Foreskin melanocyte (primary cell): ENCODE measurements at places on chromosomes 7 and 10.

DNA sequence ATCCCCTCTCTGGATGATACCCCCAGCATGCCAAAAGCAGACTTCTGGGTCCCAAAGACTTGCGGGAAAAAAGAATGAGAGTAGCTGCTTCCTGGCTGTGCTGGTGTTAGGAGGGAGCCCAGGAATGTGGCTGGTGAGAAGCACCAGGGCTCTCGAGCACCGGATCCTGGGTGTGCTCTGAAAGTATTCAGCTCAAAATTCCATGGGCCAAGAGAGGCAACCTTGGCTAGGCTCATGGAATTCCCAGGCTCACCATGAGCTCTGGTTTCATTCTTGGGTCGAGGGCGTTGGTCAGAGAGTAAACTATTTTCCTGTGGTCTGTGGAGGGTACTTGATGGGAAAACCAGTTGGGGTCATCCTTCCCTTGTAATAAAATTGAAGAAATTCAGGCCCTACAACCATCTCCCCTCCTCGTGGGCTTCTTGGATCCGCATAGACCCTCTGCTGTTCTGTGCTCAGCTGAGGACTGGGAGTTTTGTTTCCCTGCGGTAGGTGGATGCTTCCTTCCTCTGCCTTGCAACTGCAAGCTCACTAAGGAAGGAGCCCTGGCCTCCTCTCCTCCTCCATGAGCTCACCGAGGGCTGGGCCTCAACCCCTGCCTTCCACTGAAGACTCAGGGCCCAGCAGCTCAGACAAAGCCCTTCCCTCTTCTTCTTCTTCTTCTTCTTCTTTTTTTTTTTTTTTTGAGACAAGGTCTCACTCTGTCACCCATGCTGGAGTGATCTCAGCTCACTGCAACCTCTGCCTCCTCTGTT lies 34.5 kb upstream of the AQP1 start:
- no peak for DNase-seq

- DNase-seq = no peak
Measured at GRCh38 chr7:54814401-54814800, 55.4 kb upstream of the SEC61G start.

DNA sequence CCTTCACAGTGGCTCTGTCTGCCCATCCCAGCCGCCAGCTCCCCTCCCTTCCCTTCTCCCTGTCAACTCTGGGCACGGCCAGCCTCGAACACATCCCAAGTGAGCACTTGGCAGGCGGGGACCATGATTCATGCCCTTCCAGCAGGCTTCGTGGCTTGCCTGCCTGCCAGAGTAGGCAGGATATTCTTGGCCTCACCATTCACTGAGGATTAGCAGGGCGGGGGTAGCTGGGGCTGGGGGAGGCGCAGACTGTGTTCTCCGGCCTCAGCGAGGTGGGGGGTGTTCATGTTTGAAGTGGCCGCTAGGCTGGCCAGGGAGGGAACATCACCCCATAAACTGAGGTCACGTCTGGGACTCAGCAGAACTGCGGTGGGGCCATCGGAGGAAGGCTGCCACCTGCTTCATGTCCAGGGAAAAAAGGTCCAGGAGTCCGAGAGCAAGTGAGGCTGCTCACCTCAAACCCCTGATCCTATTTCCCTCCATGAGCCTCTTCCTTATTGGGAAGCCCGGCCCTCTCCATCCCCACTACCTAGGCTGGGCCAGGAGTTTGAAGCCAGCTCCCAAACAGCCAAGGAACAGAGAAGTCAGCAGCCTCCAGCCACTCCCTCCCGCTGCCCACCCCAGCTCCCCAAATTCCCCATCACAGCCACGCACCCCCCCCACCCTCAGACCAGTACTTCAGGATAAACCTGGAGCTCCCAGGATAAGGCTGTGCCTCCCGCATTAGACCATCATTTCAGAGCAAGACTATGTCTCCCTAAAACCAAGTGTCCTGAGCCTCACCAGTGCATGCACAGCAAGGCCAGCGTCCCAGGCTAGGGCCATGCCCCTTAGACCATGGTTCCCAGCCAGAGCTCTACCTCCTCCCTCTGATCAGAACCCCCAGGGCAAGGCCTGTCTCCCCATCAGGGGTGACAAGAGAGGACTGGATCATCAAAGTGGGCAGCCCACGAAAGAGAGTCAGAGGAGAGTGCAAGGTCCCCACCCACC lies 42.8 kb upstream of the RABGEF1 start:
- DNase-seq = no peak

DNA sequence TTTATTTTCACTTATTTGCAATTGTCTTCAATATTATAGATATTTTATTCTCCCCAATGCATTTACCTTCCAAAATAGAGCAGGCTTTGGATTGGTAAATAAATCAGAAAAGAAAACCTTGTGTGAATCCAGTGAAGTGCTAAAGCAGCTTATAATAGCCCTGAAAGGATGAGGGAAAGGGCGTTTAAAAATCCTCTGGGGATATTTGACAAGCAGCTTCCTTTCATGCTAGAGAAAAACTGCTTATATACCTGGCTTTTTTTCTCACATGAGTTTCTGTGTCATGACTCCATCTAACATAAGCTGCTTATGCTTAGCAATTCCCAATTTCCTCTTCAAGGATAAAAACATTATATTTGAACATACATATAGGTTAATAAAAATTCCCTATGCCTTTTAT lies 221.6 kb upstream of the SEMA3E start:
- DNase-seq = no peak

DNA sequence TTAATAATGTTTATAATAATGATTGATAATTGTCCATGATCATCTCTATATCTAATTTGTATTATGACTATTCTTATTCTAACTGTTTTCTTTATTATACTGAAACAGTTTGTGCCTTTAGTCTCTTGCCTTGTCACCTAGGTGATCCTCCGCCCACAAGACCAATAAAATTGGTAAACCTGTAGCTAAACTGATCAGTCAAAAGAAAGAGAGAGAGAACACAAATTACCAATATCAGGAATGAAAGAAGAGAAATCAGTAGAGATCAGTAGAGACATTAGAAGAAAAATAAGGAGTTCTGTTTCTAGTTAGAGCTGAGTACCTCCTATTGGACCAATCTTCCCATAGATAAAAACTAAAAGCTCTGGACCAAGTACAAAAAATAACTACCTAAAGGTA lies 6.1 kb upstream of the COA1 start:
- DNase-seq = no peak

- DNase-seq = peak; percentile 22
Measured at GRCh38 chr7:26658389-26659084, 205.9 kb downstream of the SKAP2 start.

DNA sequence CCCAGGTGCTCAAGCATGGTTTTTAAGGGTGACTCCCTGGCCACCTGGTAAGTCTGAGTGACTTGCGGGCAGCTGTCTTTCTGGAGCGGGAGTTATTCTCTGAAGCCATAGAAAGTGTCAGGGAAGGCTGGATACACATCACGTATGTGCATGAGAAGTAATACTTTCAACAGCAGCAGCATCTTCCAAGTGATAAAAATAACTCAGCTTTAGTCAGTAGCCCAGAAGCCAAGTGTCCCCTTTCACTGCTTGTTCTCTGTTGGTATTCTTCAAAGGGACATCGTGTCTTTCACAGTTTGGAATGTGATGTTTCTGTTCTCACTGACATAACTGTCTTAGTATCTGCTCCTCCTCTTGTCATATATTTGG lies 97.6 kb downstream of the KIAA1217 start:
- no peak for DNase-seq

DNA sequence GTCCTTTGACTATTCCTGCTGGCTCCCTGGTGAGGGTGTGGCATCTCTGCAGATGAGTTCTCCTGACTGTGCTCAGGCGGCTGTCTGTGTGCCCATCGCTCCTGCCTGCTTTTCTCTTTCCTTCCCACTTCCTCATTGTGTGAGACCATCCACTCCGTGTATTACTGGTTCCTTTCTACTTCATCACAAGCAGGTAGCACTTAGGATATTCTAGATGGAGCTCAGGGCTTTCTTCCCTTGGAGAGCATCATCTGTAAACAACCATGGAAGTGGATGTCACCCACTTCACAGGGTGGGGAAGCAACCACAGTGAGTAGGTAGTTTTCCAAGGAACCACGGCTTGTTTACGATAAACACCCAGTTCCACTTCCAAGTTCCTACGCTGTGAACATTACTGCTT lies 15.7 kb downstream of the DNAJB6 start:
- no peak for DNase-seq

DNA sequence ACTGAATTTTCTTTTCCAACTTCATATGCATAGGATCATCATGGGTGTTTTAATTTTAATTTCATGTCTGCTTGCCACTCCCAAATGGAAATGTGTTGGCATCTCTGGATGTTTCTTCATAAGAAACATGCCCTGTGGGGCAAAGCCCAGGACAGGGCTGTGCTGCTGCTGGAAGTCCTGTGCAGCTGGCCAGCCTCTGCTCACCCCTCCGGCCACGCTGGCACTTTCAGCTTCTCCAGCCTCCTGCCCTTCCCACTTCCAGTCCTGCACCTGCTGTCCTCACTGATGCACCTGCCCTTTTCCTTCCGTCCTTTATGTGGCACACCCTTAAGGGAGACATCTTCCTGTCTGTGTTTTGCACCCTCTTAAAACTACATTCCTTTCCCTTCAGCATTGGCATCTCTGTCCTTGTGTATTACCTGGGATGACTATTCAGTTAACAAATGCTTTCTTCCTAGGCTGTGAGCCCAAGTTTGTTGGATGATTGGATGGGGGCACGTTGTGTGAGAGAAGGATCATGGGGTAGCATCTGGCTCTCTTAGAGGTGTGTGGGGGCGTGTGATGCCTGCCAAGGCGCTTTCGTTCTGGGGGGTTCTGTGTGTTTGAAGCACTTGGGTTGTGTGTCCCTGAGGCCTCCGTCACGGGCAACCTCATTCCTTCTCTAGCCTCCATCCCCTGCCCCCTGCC lies 56.8 kb downstream of the TCF7L2 start:
- no peak for DNase-seq
